ENCODE measurements at places on chromosomes 13 and 19.

GRCh38 chr19:1438933-1439354, 748 bp downstream of the RPS15 start:
- no peak for DNase-seq

GRCh38 chr19:57106722-57107235, 13.0 kb upstream of the USP29 start:
- DNase-seq = no peak

DNA sequence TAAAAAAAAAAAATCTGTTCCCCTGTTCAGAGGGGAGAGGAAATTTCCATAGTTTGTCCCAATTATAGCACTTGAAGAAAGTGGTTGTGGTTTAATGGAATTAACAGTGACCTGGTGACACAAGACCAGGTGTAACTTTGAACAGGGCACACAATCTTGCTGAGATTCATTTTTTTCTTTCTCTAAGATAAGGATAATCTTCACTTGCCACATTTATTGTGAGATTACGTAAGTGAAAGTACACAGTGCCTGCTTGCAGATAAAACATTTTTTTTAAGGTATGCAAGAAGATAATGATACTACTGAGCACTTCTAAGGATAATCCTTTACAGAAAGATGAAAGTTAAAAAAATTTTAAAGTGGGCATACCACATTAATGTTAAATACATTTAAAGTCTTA, 448.1 kb downstream of the DIAPH3 start:
- no peak for DNase-seq

- no peak for DNase-seq
Measured at GRCh38 chr19:46186101-46186716, 38.2 kb downstream of the IGFL2 start.

- peak; percentile 89 for DNase-seq
Measured at GRCh38 chr13:59444210-59444857, 719.4 kb downstream of the DIAPH3 start.

- no peak for DNase-seq
Measured at GRCh38 chr13:112727581-112727980, 37.7 kb downstream of the ATP11A start.

DNA sequence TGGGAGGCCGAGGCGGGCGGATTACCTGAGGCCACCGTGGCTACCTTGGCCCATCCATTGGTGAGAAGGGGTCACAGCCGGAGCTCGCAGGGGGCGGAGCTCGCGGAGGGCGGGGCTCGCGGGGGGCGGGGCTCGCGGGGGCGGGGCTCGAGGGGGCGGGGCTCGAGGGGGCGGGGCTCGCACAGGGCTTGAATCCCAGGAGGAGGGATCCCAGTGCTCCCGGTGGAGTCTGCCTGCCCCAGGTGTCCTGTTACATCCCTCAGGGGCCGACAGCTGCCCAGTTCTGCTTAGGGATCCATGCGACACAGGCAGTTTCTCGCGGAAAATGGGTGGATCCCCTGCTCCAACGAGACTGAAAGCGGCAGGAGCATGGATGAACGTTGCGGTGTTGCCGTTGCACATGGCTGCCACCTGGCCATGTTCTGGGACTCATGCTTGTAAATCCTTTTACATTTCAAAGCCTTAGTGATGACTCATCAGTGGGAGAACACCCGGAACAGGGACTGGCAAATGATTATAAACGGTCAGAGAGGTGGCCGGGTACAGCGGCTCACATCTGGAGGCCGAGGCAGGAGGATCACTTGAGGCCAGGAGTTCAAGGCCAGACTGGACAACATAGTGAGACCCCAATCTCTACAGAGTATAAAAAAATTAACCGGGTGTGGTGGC, 25.1 kb downstream of the TMPRSS9 start:
- DNase-seq = no peak

- DNase-seq = no peak
Measured at GRCh38 chr13:20521364-20522115, 4.1 kb downstream of the CRYL1 start.

GRCh38 chr13:23086968-23087623, 93.7 kb upstream of the SGCG start:
- DNase-seq = no peak

DNA sequence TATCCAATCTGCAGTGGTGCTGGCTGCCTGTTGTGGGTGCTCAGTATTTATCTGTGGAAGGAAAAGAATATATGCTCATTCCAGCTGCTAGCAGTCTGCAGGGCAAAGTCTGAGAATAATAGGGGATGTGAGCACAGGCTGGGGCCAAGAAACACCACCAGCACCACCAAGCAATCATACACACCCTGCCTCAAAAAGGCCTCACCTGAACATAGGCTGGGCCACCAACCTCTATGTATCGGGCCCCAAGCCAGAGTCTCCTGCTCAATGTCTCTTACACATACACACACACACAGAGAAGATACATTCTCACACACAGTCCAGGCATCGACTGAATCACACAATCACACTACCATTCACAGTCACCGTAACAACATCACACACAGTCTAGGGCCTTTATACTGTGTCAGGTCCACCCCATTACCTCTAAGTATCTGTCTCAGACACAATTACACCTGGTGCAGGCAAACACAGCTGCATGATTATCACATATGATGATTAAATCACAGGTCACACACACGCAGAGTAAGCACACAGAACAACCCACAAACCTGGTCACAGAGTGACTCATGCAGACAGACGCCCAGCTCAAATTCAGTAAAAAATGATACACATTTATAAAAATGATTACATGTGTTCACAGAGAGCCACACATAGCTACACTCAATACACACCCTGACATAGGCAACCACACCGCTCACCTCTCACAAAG, 1.3 kb upstream of the ZSCAN22 start:
- no peak for DNase-seq

GRCh38 chr19:2604747-2605329, 97.7 kb downstream of the GNG7 start:
- DNase-seq = no peak

DNA sequence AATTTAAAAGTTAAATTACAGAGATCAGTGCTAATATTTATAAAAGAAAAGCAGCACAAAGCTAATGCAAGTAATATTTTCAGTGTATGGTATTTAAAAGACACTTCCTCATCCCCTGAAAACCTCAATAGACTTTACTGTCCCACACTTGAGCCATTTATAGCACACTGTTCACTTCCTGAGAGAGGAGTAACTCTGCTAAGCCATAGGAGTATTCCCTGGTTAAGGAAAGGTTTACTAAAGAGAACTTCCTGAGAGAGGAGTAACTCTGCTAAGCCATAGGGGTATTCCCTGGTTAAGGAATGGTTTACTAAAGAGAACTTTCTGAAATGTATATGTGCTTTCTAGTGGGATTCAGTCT, 159.4 kb downstream of the NHLRC3 start:
- DNase-seq = no peak

DNA sequence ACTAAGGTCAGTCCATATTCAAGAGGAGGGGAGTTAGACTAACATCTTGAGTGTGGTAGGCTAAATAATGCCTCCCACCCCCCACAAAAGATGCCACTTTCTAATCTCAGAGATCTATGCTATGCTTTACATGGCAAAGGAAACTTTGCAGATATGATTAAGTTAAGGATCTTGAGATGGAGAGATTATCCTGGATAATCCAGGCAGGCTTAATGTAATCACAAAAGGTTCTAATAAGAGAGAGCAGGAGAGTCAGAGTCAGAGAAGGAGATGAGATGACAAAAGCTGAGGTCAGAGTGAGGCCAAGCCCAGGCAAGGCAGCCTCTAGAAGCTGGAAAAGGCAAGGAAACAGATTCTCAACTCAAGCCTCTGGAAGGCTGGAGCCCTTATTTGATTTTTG, 1011.6 kb downstream of the PCDH9 start:
- DNase-seq = no peak

DNA sequence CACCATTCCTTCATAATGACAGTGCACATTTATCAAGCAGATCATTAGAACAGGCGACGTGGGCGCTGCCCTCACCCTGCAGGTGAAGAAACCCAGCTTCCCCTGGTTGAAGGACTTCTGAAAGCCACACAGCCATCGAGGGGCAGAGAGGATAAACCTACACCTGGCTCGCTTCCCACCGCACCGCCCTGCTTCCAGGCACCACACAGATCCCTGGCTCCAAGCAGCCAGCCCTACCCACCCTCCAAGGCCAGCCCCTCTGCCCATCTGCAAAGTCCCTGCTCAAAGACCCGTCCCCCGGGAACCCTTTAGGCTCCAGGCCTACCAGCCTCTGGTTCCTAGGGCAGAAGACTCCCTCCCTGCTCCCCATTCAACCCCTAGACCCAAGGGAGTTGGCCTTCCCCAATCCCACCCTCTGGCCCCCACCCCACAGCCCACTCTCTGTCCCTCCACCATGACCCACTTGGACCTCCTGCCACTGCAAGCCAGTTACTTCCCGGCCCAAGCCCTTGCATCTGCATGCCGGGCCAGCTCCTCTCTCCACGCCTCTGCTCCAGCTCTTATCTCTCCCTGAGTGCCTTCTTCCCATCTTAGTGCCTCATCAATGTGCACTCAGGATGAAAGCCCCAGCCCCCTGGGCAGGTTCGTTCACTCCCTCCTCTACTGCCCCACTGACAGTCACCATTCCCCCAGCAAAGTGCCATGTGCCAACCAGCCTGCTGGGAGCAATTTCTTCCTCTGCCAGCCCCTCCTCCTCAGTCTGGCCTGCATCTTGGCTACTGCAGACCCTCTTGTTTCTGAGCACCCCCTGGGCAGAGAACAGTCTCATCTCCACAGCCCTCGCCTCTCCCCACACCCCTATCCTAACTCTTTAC, 28.0 kb downstream of the PEPD start:
- no peak for DNase-seq

DNA sequence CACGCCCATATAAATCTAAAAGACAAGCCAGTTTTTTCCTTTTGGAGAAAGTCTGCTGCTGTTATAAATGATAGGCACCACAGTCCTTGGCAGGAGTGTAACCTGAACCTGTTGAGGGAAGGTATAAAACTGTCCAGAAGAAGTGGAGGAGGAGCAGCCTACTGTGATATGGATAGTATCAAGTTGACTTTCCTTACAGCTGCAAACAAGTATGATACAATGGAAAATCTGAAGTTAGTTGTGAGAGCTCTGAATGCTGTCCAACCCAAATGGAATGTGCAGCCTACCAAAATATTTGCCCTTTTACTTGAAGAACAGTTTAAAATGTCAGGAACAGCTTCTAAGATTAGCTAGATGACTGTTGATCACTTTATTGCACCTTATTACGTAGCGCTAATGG, 399.6 kb downstream of the FGF14 start:
- no peak for DNase-seq

DNA sequence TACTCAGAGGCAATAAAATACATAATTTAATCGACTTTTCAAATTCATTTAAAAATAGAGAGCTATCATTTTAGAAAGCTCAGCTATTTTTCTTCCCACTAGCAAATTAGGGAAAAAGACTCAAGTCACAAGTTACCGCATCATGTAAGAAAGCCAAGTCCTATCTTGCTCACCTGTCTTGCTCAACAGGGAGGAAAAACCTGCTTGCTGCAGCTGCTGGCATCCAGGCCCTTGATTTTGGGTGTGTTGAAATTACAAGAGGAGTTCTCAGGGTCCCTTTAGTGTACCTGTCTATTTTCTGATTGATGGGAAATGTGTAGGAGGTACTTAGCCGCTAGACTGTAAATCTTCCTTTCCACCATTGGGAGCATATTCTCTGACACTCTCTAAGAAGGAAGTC, 22.2 kb downstream of the SLC10A2 start:
- DNase-seq = no peak

DNA sequence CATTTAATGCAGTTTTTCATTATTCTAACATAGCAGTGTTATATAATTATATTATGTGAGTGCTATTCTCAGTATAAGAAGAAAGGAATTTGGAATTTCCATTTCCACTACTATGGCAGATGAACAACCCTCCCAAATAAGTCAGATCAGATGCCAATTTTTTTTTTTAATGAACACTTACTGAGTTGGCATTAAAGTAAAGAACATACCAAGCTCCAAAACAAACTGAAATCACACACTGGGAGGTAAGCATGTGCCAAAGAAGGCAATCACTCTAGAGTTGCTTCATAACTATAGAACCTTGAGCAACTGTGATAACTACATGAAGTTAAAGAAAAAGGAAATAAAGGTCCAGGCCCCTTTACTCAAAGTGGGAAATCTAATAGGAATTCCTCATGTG, 90.3 kb downstream of the RNF17 start:
- no peak for DNase-seq

DNA sequence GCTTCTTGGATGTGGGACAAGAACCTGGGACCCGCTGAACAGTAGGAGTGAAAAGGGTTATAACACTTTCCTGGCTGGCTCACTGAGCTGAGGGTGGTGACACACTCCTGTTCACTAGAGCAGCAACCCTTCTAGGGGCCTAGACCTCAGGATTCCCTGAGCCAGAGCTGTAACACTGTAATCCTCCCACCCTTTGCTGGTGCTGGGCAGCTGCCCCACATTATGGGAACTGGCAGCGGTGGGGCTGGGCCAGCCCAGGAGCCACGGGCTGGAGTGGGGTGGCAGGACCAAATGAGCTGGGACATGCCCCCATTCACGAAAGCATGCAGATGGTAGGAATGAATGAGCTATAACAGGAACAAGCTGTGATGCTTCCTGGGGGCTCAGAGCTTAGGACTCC, 110.6 kb downstream of the B3GLCT start:
- no peak for DNase-seq

GRCh38 chr13:98222081-98222554, 45.0 kb upstream of the RNF113B start:
- DNase-seq = no peak

GRCh38 chr13:107807306-107808073, 407.8 kb downstream of the LIG4 start:
- DNase-seq = peak; percentile 92

GRCh38 chr19:29567366-29567915, 38.6 kb upstream of the POP4 start:
- DNase-seq = no peak

GRCh38 chr13:67506407-67506806, 276.3 kb upstream of the PCDH9 start:
- DNase-seq = no peak

GRCh38 chr13:40059540-40060232, 404.2 kb downstream of the COG6 start:
- no peak for DNase-seq

GRCh38 chr19:16001481-16002312, 52.9 kb downstream of the OR10H4 start:
- DNase-seq = no peak

GRCh38 chr13:34620862-34621261, 321.2 kb upstream of the NBEA start:
- DNase-seq = no peak

- DNase-seq = no peak
Measured at GRCh38 chr19:33063753-33064457, 783 bp downstream of the RHPN2 start.

GRCh38 chr19:2436384-2436783, 9.0 kb upstream of the TIMM13 start:
- DNase-seq = no peak

GRCh38 chr13:36370108-36370429, 23.9 kb upstream of the SPART start:
- DNase-seq = no peak

Measured in NCI-H1417 treated with DMSO at 0.1 percent for 48 hours (cell line).